A549 treated with DMSO at 1 μM for 4 hours (cell line): ENCODE measurements at places on chromosomes 3 and 15. TPM values are rescaled to one million over a fixed set of nuclear protein-coding genes. Genes with fewer than 3 reads are reported as not detected.

The WNT5A gene
- total RNA-seq = 0.62 to 1.3 TPM (median 0.82 TPM) in 5 replicates

The LRTM1 gene
- total RNA-seq = not detected in 5 replicates

The GATA2 gene
- total RNA-seq = 5.0 to 5.5 TPM (median 5.0 TPM) in 5 replicates

The KPNA1 gene
- total RNA-seq = 54.2 to 77.3 TPM (median 66.2 TPM) in 5 replicates

The MOBP gene
- total RNA-seq = 0.02 to 0.28 TPM (median 0.07 TPM) in 3 of 5 replicates, not detected in the others

The UMPS gene
- 50.0 to 53.1 TPM (median 52.6 TPM) in 5 replicates for total RNA-seq

The CPNE9 gene
- total RNA-seq = 0.08 to 0.33 TPM (median 0.15 TPM) in 4 of 5 replicates, not detected in the other

The KNL1 gene
- total RNA-seq = 6.4 to 9.4 TPM (median 8.4 TPM) in 5 replicates

The SMCO1 gene
- not detected in 5 replicates for total RNA-seq

The ALG1L2 gene
- total RNA-seq = not detected in 5 replicates

The TOMM70 gene
- 51.0 to 60.1 TPM (median 55.2 TPM) in 5 replicates for total RNA-seq

The ATP13A5 gene
- not detected in 5 replicates for total RNA-seq

The PLA2G4D gene
- total RNA-seq = not detected in 5 replicates
